ENCODE measurements at places on chromosomes 16 and 17. TPM values are rescaled to one million over a fixed set of nuclear protein-coding genes. Genes with fewer than 3 reads are reported as not detected.

The TP53TG3C gene
- 11.7 TPM for total RNA-seq

The TCAP gene
- 3.0 TPM for total RNA-seq

The GGNBP2 gene
- 104 TPM for total RNA-seq

The EDC4 gene
- total RNA-seq, result 106 TPM

The LITAFD gene
- total RNA-seq, result 2.2 TPM

The SLC38A8 gene
- total RNA-seq, result 0.43 TPM

The DNAI2 gene
- 26.9 TPM for total RNA-seq

The BRD7 gene
- 79.2 TPM for total RNA-seq

The C1QTNF8 gene
- total RNA-seq, result 2.7 TPM

The KRTAP1-3 gene
- total RNA-seq, result not detected

The PERCC1 gene
- total RNA-seq, result 0.31 TPM

The CUEDC1 gene
- 8.6 TPM for total RNA-seq

The PABPN1L gene
- 0.93 TPM for total RNA-seq

The TMEM92 gene
- total RNA-seq, result 1.5 TPM

The RGS11 gene
- 1.2 TPM for total RNA-seq

The CDC6 gene
- 12.4 TPM for total RNA-seq

The DDX28 gene
- 19.9 TPM for total RNA-seq

The JUP gene
- total RNA-seq, result 38.9 TPM

The SPHK1 gene
- total RNA-seq, result 14.7 TPM

The ZFPM1 gene
- total RNA-seq, result 23.9 TPM

The KRTAP3-1 gene
- total RNA-seq, result not detected

The TPSG1 gene
- total RNA-seq, result not detected

The CX3CL1 gene
- total RNA-seq, result 19.6 TPM

The KRT40 gene
- total RNA-seq, result 0.16 TPM

The DPEP3 gene
- total RNA-seq, result 138 TPM

The ACAP1 gene
- 140 TPM for total RNA-seq

The AOC3 gene
- total RNA-seq, result 14.3 TPM

The NOTUM gene
- 9.5 TPM for total RNA-seq

The EVI2A gene
- 2.2 TPM for total RNA-seq

The RNF112 gene
- 2.1 TPM for total RNA-seq

The TBX2 gene
- 20.1 TPM for total RNA-seq

The TRAF7 gene
- 46.1 TPM for total RNA-seq

The CDK3 gene
- total RNA-seq, result 16.9 TPM

The KRT33B gene
- 0.25 TPM for total RNA-seq

The GAST gene
- not detected for total RNA-seq

The ZFHX3 gene
- total RNA-seq, result 15.7 TPM

The HP gene
- 0.25 TPM for total RNA-seq

The CDRT15 gene
- total RNA-seq, result 3.2 TPM

The IKZF3 gene
- 1.9 TPM for total RNA-seq

The RPH3AL gene
- total RNA-seq, result 13.5 TPM

The PRR15L gene
- 2.5 TPM for total RNA-seq

The TLCD2 gene
- total RNA-seq, result 1.2 TPM

The ADCY9 gene
- total RNA-seq, result 77.2 TPM

The SETD1A gene
- 45.8 TPM for total RNA-seq

The RNF222 gene
- total RNA-seq, result not detected

The NACA2 gene
- total RNA-seq, result 13.9 TPM

The TP53TG3 gene
- total RNA-seq, result 25.7 TPM

The KCNJ2 gene
- 1.1 TPM for total RNA-seq

The MYH8 gene
- total RNA-seq, result 0.39 TPM

The EMP2 gene
- total RNA-seq, result 9.3 TPM

The GPR142 gene
- 0.87 TPM for total RNA-seq

The KRTAP4-1 gene
- total RNA-seq, result not detected

The C16orf82 gene
- total RNA-seq, result 364 TPM

The STX4 gene
- 56.9 TPM for total RNA-seq

The ERI2 gene
- 66.5 TPM for total RNA-seq
